ENCODE measurements at places on chromosomes 7 and 10.

- no peak for DNase-seq
Measured at GRCh38 chr7:85997515-85997914, 646.2 kb upstream of the GRM3 start.

- no peak for DNase-seq
Measured at GRCh38 chr10:97687785-97688781, 1.0 kb upstream of the AVPI1 start.

DNA sequence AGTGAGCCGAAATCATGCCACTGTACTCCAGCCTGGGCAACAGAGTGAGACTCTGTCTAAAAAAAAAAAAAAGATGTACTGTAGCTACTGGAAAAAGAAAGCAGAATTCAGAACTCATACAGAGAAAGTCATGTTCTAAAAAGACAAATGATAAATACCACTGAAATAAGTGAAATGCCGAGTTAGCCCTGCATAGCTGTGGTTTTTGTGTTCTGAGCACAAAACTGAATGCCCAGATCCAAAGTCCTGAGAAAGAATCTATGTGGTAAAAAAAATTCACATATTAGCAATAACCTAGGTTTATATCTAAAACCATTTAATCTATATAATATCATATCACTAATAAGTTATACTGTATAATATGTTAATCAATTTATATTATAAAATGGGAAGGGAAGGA is 29.3 kb upstream of the HECW1 start:
- no peak for DNase-seq

DNA sequence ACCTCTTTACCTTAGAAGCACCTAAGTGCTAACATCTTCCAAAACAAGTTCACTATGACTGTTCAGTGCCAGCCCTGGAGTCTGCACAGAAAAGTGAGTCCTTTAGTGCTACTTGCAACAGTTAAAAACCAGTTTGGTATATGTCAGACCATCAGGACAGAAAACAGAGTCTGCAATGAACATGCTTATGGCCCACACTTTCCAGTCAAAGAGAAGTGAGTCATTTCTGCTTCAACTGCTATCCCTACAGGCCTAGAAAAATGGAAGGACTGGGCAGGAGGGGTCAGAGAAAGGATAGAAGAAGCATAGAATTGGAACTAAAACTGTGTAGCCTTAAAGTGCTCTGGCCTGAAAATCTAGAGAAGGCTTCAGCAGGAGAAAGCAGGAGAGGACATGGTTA is 108.0 kb downstream of the PDE1C start:
- DNase-seq = no peak

DNA sequence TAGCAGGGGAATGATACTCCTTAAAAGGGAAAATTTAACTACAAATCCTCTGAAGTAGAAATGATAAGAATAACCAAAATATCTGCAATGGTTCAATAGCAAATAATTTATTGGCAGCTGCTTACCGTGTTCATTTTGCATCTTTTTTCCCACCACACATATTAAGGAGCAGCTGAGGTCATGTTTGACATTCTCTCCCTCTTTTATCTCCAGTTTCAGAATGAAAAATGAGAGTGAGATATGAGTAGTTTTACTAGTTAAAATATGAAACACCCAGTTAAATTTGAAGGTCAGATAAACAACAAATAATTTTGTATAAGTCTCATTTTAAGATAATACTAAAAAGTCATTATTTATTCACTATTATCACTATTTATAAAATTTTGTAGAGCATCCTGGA is 3.1 kb downstream of the LIPN start:
- no peak for DNase-seq

DNA sequence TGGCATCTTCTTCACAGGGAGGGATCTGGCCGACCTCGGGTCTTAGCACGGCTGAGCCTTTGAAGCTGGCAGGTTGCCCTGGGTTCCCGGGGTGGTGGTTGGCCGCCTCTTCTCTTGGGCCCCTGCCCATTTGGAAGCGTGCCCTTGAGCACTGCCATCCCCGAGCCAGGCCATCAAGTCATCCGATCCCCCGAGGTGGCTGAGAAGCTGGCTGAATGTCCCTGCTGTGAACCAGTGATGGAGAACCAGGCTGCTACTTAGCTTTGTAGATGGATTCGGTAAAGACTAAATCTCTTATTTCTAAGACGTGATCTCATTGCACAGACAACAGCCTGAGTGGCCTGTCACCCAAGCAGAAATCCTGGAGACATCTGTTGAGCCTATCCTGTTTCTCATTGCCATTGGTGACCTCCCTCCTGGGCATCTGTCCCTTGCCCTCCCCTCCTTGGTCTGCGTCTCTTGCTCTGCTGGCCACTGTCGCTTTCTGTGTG is 74.3 kb downstream of the GRK5 start:
- peak; percentile 59 for DNase-seq

DNA sequence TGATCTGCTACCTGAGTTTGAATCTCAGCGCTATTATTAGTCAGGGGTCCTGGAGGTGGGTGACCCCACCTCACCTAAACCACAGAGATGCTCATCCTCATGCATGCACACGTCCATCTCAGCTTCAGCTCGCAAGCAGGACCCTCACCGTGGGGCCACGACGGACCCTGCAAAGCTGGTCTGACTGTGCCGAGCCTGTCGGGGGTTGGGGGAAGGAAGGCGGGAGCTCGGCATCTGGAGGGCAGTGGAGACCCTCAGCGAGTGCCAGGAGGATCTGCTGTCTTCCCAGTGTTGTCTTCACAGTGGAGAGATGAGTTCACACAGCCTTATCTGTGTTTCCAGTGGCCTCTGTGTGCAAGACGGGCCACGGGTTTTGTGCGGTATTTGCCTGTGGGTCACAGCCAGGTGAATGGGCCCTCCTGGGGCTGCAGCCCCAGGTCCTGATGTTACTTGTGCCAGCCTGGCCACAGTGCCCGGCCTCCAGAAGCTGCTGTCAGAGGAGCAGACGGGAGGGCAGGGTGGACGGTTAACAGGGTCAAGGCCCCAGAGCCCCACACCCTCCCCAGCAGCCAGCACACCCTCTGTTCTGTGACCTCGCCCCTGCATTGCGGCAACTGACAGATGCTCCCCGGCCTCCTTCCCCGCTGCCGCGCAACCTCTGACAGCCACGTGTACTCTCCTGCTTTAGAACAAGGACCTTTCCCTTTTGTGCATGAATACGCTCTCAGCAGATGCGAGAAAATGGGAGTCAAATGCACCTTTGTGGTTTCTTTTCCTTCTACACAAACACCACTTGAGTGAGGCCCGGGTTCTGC is 528.8 kb downstream of the DNAJB6 start:
- DNase-seq = no peak

DNA sequence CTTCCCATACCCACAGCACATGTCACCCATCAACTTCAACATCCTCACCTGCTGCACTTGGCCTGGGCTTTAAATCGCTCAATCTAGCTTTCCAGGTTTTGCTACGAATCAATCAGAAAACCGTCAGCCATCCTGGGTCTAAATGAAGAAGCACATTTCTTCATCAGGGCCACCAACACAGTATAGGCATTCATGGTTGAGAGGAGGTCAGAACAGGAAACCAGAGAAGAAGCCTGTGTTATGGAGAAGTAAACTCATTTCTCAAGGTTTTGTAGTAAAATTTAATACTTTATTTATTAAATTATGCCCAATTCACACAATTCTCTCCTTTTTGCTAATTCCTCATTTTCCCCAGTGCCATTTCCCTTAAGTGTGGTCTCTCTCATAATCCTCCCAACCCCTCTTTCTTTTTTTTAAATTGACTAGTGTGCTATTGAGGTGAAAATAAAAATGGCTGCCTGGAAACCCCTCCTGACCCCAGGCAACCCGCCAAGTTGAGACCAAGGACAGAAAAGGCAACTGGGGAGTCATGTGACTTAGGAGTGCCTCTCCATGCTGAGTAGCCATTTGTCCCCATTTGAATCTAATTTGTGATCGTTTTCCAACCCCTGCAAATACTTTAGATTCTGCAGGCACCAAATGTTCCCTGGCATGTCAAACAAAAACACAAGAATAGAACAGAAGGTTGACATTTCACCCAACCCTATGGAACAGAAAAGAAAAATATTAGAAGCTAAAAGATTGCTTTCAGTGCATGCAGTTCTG is 181.1 kb upstream of the NAMPT start:
- no peak for DNase-seq

DNA sequence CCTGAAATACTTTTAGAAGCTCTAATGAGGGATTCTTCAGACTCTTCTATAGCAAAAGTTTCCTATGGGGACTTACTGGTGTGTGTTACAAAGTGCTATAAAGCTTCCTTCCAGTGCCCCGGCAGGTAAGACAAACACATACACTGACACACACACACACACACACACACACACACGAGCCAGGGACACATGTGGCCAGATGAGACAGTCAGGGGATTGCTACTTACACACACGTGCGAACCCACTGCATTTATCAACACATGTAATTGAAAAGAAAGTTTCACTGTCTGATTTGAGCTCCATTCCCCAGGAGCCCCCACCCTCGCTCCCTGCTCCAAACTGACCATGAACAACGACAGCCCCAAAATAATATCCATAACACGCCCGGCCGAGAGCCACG is 119.8 kb downstream of the PRPF18 start:
- DNase-seq = no peak

GRCh38 chr7:86949052-86949778 is 110.2 kb downstream of the ELAPOR2 start:
- no peak for DNase-seq

DNA sequence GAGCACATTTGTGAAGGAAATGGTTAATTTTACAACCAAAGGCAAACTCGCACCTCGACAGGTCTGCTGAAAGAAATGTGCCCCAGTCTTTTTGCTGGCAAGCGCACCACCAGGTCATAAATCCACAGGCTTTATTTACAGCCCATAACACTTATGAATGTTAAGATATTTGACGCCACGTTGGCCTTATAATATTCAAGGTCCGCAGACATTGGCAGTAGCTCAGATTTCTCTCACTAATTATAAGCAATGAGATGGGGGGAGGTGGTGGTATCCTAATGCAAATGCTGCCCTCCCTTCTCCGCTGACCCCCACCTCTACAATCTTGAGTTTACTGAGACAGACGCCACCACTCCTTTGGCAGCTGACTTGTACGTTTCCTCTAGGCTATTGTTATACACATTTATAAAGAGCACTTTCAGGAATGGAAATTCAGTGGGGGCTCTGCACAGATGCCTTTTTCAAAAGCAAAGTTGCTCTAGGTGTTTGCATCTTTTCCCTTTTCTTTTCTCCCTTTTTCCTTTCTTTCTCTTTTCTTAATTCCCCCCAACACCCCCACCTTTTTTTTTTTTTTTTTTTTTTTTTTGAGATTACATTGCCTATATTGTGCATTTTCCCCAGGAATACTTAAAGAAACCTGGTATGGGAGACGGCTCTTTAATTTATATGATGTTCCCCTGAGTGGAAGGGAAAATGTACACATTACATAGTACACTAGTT is 6.7 kb downstream of the TCF7L2 start:
- DNase-seq = no peak

DNA sequence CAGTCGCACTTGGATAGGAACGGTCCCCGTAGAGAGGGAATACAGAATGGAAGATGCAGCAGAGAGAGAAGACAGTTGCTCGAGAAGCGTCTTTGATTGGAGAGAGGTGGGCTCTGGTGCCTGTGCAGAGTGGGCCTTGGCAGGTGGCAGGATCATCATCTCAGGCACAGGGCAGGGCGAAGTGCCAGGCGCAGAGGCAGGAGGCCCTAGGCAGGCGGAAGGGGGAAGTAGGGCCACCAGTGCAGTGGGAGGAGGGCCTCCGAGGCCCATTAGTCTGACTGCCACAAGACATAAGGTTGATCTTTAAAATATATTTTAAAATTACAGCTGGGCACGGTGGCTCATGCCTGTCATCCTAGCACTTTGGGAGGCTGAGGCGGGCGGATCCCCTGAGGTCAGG is 10.1 kb downstream of the CARD11 start:
- no peak for DNase-seq

- DNase-seq = no peak
Measured at GRCh38 chr7:14322724-14323123, 333.3 kb upstream of the ETV1 start.

DNA sequence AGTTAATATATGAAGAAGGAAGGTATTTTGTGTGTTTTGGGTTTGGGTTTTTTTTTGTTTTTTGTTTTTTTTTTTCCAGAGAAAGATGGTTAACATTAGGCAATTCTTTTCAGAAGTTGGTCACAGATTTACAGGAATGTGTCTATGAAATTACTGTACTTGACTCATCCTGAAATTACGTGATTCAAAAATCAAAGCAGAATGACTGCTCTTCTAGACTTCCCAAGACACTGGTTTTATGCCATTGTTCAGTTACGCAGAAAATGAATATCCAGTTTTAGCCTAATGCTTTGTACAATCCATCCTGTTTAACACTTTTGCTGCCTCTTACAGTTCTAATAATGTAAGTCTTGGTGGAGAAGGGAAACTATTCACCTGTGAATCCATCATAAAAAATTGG is 39.7 kb upstream of the CELF2 start:
- no peak for DNase-seq

- no peak for DNase-seq
Measured at GRCh38 chr10:130243015-130243414, 106.8 kb downstream of the GLRX3 start.

DNA sequence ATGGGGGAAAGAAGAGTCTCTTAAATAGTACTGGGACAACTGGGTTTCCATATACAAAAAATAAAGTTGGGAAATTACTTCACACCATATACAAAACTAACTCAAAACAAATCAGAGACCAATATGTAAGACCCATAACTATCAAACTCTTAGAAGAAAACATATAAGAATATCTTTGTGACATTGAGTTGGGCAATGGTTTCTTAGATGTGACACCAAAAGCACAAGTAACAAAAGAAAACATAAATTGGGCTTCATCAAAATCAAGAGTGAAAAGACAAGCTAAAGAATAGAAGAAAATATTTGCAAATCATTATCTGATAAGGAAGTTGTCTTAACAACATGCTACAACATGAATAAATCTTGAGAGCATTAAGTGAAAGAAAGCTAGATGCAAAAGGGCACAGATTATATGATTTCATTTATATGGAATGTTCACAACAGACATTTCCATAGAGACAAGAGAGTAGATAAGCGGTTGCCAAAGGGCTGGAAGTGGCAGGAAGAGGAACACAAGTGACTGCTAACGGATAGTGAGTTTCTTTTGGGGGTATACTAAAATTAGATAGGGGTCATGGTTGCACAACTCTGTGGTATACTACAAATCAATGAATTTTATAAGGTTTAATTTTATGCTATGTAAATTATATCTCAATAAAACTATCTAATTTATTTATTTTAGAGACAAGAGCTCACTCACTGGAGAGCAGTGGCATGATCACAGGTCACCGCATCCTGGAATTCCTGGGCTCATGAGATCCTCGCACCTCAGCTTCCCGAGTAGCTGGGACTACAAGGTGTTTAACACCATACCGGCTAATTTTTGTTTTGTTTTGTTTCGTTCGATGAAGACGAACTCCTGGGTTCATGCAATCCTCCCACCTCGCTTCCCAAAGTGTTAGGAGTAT is 35.4 kb downstream of the JMJD1C start:
- DNase-seq = no peak
